Vagina (tissue), 2 donors: ENCODE measurements at places on chromosomes 4 and X.

GRCh38 chr4:6280365-6280996 lies 10.8 kb downstream of the WFS1 start:
- no peak for DNase-seq

GRCh38 chr4:109410776-109411175 lies 22.8 kb upstream of the SEC24B start:
- no peak for DNase-seq

GRCh38 chrX:140765043-140765784 lies 55.7 kb downstream of the LINC00632 start:
- no peak for DNase-seq

DNA sequence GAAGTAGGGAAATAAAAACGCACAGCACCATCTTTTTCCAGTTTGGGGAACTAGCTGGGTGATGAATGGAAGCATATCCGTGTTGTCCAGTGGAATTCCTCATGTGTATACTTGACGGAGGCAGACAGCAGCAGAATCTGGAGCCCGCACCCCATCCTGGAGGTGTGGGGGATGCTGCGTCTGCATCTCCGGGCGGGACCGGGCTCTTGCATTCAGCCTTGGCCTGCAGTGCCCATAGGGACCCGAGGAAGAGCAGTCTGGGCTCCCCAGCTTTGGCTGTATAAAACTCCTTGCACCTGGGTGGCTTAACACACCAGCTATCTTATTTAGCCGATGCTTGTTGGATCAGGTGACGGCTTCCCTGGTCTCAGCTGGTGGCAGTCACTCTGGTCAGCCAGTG lies 39.7 kb upstream of the LRPAP1 start:
- no peak for DNase-seq

- DNase-seq, result no peak
Observed at GRCh38 chr4:151035328-151035727, 20.2 kb upstream of the LRBA start.

GRCh38 chr4:153082322-153083301 lies 121.6 kb upstream of the TRIM2 start:
- DNase-seq, result no peak

DNA sequence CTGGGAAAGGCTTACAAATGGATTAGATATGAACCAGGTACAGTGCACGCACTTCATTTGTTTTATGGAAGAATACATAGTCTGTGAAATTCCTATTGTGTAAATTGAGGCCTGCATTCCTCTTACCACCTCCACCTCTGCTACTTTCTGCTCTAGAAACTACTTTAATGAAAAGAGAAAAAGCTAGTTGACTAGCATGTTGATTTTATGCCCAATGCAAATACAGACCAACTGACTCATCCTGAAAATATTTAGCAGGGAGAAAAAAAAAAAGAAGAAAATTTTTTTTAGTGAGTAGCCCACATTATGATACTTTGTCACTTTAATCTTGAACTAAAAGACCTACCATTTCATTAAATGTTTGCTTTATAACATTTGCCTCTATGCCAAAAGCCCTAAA lies 41.2 kb downstream of the DCLK2 start:
- DNase-seq, result no peak

GRCh38 chr4:13544606-13545393 lies 492 bp upstream of the NKX3-2 start:
- no peak for DNase-seq

- no peak for DNase-seq
Observed at GRCh38 chr4:74632634-74633033, 161.7 kb downstream of the BTC start.

GRCh38 chr4:53175640-53176039 lies 190.2 kb downstream of the SCFD2 start:
- no peak for DNase-seq

- DNase-seq, result no peak
Observed at GRCh38 chr4:8043596-8043995, 103.9 kb upstream of the AFAP1 start.

DNA sequence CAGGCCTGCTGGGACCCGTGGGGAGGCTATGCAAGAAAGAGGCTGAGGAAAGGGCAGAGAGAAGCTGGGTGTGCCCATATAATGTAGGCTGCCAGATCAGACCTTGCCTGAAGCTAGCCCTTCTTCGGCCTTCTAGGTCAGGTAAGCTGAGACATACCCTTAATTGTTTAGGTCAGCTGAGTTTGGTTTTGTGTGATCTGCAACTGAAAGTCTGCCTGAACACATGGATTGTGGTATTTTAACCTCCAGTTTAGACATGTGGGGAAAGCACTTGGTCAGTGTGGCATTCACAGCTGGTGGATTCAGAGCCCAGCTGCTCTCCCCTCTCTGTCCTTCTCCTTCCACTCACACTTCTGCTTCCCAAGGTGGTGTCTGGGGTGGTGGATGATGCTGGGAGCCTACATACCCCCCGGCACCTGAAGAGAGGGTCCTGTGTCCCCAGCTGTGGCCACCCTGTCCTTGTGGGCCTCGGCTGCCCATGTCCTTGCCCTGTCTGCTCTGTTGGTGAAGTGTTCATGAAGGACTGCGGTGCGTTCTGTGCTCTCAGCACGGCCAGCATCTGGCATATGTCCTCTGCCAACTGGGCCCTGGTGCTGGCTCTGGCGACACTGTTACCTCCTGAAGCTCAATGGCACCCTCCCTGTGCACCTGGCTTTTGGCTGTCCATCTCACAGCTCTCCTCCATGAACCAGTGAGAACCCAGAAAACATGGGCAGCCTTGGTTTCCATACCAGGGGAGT lies 82.1 kb downstream of the NAT8L start:
- DNase-seq, result no peak

GRCh38 chr4:83662204-83662603 lies 126.3 kb downstream of the GPAT3 start:
- no peak for DNase-seq

DNA sequence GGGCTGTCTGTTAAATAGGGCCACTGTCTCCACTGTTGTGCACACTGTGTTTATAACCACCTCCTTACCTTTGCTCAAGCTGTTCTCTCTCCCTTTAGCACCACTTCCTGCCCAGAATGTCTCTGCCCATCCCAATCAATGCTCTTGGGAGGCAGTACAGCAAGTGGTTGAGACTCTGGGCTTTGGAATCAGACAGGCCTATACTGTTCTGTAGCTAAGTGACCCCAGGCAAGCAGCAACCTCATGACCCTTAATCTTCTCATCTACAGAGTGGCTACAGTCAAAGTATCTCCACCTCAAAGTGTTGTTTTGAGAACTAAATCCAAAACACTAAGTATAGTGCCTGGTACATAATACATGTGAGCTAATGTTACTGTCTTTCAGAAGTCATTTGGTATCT lies 3.8 kb upstream of the TXK start:
- no peak for DNase-seq

GRCh38 chr4:3122081-3122563 lies 47.6 kb downstream of the HTT start:
- no peak for DNase-seq

DNA sequence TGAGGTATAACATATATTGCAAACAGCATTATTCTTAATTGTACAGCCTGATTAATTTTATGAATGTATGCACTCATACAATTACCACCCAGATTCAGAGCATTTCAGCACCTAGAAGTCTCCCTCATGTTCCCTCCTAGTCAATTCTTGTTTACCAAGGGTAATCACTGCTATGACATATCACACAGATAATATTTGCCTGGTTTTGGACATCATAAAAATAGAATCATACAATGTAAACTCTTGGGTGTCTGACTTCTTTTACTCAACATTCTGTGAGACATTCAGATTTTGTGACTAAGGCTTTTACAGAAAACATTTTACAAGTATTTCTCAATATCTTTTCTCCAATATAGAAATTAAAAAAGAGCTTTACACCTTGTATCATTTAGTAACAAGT lies 66.9 kb downstream of the PTPN13 start:
- no peak for DNase-seq

GRCh38 chr4:2587213-2587823 lies 50.9 kb downstream of the FAM193A start:
- DNase-seq, result no peak

- no peak for DNase-seq
Observed at GRCh38 chrX:134658760-134659023, 421 bp upstream of the PLAC1 start.

- DNase-seq, result no peak
Observed at GRCh38 chr4:16109256-16109655, 25.4 kb upstream of the PROM1 start.

GRCh38 chrX:134426281-134426680 lies 33.7 kb upstream of the HPRT1 start:
- DNase-seq, result no peak

- no peak for DNase-seq
Observed at GRCh38 chrX:30313322-30313721, 4.1 kb upstream of the NR0B1 start.

DNA sequence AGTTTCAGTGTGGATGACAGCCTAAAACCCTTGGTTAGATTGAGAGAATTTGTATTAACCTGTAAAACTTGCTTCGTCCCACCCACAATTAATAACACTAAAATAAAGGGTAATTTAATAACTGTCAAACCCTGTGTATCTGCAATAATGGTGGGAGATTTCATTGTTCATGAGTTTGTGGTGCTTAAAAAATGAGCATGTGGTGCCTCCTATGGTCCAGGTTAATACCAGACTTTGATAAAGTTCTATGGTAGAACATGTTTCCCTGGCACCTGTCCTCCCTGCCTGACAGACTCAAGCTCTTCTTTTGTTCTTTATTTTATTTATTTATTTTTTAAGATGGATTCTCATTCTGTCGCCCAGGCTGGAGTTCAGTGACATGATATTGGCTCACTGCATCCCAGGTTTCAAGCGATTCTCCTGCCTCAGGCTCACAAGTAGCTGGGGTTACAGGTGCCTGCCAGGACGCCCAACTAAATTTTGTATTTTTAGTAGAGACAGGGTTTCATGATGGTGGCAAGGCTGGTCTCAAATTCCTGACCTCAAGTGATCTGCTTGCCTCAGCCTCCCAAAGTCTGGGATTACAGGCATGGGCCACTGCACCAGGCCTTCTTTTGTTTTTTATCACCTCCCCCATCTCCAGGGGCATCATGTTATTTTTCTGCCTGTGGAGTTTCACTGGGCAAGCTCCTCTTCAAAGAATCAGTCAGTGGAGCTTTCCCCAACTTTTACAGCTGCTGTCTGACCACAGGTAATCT lies 289.2 kb downstream of the NR3C2 start:
- DNase-seq, result no peak

DNA sequence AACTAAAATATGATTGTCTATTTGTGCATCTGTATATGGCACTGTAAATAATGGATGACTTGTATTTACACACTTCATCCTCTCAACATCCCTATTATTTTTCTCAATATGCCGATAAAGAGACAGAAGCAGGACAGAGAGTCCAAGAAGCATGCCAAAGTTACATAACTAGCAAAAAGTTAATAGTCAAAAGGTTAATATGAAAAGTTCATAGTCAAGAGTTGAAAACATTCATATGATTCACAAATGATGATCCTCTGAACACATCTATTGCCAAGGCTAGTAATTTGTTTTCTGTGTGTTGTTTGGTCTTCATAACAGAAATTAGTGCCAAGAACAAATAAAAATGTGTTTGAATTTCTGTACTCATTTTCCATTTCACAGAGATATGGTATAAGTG lies 231.0 kb downstream of the ADAMTS3 start:
- no peak for DNase-seq

GRCh38 chrX:128759745-128760144 lies 707.5 kb upstream of the ACTRT1 start:
- no peak for DNase-seq

- no peak for DNase-seq
Observed at GRCh38 chr4:77801260-77801608, 17.9 kb downstream of the CNOT6L start.

DNA sequence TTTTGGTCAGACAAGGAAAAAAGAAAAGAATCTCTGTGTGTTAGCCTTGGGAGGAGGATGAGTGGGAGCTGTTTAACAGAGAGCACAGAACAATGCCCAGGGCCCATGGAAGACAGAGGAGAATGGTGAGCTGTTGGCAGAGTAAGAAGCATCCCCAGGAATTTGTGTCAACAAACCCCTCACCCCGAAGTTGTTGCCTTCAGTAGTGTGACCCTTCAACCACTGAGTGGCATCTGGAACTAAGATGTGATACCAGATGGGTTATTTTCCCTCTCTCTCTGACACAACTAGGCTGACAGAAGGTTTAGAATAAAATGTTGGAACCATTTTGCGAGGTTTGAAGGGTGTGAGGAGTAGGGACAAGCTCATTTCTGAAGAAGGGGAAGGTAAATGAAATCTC lies 25.1 kb downstream of the IGSF1 start:
- DNase-seq, result no peak

DNA sequence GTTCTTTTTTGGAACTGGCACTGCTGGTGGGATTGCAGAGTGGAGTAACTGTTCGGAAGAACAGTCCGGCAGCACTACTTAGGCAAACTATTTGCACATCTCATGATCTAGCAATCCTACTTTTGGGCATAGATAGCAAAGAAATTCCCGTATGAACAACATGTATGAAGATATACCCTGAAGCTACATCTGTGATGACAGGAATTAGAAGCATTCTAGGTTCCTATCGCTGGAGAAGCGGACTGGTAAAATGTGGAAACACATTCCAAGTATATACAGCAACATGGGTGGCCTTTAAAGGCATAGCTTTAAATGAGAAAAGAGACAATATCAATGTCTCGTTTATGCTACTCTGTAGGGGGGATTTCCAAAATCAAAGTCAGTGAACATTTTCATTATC lies 3.1 kb downstream of the DCAF16 start:
- no peak for DNase-seq

DNA sequence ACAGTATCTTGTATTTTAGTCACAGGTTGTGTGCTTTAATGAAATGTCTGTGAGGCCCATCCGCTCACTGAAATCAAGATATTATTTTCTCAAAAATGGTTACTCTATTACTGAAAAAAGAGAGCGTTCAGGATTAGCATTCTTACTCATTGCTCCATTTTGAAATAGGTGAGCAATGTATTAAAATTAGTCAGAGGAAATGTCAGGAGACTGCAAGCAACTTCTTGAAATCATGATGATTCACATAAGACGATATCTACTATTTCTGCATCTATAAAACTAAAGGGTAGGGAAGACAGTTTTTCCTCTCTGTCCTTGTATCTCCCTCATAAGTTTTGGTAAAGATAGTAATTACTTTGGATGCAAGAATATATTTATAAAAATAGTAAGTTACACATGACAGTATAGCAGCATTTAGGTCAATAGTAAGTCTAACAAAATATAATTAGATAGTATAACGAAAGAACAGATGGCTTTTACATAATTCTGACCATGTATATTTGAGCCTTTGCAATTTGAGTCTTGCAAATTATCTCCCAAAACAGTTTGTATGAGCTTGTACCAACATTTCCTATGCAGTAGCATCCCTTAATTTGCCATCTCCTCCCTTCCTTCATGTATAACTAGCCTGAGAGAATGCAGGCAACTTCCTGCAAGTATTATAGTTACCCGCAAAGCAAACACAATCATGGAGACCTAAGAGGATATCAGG lies 937.8 kb downstream of the PCDH7 start:
- no peak for DNase-seq

DNA sequence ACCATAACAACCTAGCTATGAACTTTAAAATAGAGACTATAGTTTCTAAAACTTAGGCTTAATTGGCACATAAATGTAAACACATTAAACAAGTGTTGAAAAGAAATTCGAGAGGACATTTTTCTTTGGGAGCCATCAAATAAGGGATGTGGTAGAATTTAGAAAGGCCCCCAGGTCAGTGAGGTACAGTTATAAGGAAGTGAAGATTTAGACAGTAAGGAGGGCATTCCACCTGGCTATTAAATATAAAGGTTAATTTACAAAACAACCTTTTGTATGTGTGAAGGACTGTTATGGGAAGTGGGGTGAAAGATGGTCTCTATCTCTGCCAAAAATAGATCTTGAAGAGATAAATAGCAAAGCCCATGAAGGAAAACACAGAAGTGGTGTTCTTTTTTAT lies 83.9 kb downstream of the AFF1 start:
- DNase-seq, result no peak
